CD4-positive, alpha-beta T cell (primary cell): ENCODE measurements at places on chromosomes 4 and X. TPM values are rescaled to one million over a fixed set of nuclear protein-coding genes. Genes with fewer than 3 reads are reported as not detected.

Gene PLAC1
- not detected for total RNA-seq

Gene CFP
- total RNA-seq, result 18.6 TPM

Gene RAB40A
- 0.16 TPM for total RNA-seq

Gene DHX15
- total RNA-seq, result 208 TPM

Gene STK32B
- total RNA-seq, result not detected

Gene FGF5
- 0.05 TPM for total RNA-seq
